Activated T-cell treated with anti-CD3 and anti-CD28 coated beads for 48 hours (primary cell): ENCODE measurements at places on chromosomes 11 and 22.

DNA sequence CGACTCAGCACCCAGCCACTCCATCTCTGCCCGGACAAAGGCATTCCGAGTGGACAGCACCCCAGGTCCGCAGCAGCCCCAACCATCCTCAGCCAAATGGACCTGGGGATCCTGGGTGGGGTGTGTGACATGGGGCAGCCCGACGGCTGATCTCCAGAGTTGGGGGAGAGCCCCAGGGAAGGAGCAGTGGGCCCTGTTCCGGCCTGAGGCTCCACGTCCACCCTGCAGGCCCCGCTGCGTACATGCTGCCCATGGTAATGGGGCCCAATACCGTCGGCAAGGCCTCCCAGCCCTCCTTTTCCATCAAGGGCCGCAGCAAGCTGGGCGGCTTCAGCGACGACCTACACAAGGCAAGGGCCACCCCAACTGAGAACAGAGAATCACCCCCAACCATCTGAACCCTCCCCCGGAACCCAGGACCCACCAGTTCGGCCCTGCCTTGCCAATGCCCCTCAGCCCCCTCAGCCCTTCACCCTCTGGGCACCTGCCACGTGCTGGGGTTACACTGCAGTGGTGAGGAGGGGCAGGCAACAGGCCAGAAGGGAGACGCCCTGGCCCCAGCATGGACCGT, 5.4 kb downstream of the SCGB1C1 start:
- no peak for DNase-seq

DNA sequence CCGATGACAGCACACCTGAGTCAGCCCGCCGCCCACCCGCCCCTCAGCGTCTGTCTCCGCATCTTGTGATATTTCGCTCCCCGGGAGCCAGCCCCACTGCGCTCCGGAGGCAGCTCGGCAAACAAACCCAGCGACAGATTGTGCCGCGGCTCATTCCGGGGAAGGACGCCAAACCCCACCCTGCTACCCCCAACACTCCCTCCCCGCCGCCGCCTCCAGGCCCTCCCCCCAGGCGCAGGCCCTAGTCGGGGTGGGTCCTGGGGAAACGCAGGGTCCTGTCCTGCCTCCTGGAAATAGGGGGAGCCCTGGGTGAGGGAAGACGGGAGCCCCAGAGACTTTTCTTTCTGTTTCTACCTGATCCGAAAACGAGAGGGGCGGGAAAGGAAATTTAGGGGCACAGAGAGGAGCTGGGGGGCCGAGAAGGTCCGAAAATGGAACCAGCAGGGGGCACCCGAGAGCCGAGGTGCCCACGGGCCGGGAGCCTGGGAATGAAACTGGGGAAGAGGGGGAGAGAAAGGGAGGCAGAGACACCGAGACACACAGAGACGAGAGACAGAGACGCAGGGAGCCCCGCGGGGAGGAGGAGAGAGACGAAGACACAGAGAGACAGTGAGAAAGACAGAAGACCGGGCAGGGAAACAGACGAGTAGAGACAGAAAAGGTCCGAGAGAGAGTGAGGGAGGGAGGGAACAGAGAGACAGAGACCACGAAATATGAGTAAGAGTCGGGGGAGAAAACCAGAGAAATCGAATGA, 1.7 kb upstream of the RTN4RL2 start:
- DNase-seq: peak; percentile 53

DNA sequence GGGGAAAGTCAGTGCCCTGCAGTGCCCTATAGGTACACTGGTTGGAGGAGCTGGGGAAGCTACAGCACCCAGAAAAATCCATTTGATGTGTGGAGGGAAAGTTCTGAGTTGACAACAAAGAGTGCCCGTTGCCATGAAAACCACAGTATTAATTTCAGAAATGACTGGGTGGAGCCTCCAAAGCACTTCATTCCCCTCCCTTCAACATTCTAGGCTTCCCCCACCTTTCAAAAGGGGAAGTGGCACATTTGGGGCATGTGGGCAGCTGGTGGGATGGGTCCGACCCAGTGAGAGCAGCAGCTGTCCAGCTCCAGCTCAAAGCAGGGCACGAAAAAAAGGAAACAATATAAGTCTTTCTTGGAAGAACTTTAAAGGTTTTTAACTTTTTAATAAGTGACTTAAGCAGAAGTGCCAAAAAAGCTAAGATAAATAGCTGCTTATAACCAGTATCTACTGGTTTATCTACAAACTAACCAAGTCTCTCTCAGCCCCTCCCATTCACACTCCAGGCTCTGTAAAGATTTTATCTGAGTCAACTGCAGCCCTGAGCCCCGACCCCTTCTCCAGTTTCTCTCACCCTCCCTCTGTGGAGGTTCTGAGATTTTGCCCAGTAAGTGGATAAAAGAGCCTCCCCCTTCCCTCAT, 9.0 kb upstream of the AHNAK start:
- no peak for DNase-seq

- no peak for DNase-seq
Observed at GRCh38 chr22:39125622-39126021, 26.9 kb downstream of the CBX7 start.

- no peak for DNase-seq
Observed at GRCh38 chr11:115453693-115454490, 50.3 kb downstream of the CADM1 start.

DNA sequence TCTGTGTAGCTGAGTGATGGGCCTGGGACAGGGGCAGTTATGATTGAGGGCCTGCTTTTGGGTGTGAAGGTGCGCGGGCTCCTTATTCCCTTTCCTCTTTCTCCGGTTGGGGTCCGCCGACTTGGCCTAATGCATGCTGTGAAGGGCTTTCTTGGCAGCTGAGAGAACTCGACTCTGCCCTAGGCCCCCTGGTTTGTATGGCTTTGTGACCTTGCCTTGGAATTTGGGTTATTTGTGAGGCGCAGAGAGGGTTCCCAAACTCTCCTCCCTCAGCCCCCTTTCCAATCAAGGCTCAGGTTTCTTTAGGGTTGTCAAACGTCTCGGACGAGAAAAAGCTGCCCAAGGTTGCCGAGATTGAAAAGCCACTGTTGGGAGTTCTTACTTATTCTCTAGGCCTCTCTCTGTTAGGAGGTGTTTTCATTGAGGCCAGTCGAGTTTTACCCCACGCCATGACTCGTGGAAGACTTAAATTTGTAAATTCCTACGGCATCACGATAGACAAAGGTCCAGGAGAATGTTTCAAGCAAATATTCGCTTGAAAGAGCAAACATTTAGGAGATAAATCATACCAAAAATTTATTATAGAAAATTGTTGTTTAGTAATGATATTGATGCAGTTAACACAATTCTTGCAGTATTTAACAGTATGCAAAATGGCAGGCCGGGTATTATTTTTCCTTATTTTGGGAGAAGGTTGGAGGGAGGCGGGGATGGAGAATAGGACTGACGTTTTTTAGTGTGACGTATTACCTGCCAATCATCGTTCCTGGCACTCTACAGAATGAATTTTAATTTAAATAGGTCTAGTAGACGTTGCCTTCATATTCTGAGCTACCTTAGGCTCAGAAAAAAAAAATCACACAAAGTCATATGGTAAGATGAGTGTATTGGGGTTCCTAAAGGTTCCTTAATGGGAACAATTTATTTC, 689 bp downstream of the PDHX start:
- no peak for DNase-seq

- DNase-seq: no peak
Observed at GRCh38 chr22:22155146-22155545, 89.4 kb upstream of the VPREB1 start.

DNA sequence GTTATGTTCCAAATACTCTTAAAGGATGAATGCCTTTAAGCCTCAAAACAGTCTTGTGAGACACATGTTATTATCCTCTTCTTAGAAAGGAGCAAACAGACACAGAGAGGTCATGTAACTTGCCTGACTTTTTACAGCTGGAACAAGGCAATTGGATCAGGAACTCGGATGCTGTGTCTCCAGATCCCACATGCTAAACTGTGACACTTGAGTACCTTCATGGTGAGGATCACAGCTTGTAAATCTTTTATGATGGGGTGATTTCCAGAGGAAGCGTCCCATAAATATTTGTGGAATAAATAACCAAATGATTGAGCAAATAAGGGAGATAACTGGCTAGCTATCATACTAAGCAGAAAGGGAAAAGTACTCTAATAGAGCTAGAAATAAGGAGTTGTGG, 171.2 kb downstream of the C11orf91 start:
- no peak for DNase-seq

DNA sequence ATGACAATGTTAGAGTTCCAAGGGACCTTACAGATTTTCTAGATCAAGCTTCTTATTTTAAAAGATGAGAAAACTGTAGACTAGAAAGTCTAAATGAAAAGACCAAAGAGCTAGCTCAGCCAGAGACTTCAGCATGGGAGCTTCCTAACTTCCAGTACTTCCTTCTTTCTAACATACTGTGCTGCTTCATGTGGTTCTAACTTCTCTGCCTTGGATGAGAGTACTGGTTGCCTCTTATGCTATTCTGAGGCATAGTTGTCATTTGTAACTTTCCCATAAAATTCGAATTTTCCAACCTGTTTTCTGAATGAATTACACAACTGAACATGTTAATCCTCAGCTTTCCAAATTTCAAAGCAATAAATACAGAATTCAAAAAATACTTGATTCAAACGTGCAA, 1.8 kb downstream of the MTMR2 start:
- DNase-seq: no peak

- DNase-seq: no peak
Observed at GRCh38 chr11:99565333-99565732, 544.6 kb downstream of the CNTN5 start.

GRCh38 chr22:20422271-20423007, 15.2 kb downstream of the SCARF2 start:
- no peak for DNase-seq
